Activated T-cell treated with anti-CD3 and anti-CD28 coated beads for 4 hours (primary cell): ENCODE measurements at places on chromosomes 6 and 20.

GRCh38 chr20:20518263-20518662 lies 150.4 kb downstream of the INSM1 start:
- DNase-seq, result no peak

GRCh38 chr6:163436843-163437242 lies 22.3 kb downstream of the QKI start:
- no peak for DNase-seq

DNA sequence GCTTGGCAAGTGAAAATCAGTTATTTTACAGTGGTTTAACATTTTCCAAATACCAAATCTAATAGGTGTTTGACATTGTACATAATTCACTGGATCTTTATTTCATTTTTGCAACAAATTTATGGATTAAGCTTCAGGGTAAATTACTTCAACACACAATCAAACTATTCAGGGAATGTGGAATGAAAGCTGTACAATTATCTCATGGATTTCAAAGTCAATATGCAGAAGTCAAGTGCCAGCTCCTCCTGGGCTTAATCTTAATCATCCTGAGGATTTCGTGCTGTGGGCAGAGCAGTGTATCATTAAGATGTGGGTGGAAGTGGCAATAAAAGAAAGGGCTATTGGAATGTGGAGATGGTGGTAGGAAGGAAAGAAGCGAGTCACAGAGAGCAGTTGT lies 548.8 kb downstream of the COL12A1 start:
- DNase-seq, result no peak

DNA sequence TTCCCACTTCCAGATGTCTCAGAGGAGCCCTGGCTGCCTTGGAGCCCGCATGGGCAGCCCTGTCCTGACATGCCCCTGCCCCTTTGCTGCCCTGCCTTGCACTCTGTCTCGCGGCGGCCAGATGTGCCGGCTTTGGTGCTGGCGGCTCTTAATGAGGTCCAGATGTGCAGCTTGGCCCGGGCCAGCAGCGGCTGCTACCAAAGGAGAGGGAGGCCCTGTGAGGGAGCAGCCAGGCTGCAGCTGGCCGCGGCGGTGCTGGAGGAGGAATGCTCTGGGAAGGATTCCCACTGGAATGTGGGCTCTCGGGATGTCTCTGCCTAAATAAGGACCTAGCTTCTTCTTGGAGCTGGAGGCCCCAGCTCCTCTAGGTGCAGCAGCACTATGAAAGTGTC lies 72.4 kb downstream of the FGD2 start:
- DNase-seq, result no peak

DNA sequence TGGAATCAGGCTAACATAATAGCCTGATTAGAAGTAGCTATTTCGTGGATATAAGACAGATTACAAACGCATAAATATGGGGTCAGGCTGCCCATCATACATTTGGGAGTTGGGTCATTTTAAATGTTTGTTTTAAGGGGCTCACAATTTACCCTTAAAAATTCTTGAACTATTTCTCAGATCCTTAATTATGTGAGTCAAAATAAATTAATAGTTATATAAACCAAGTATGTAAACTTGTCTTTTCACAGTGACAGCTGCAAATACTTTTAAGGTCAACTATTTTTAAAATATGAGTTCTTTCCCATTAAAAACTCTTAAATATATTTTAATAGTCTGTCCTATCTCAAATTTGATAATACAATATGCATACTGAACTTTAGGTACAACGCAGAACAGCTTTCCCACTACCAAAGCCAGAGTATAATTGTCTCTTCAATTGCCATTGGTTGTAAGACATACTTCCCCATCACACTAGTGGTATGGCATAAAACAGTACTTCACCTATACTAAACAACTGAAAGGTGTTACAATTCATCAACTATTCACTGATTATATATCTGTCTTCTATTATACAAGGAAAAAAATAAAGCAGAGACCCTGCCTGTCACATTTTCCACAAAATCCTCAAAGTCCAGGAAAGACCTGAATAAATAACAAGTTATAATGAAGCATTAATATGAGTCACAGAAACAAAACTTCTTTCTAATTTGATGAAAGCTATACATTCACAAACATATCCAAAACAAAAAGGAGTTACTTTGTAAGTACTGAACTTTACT lies 80.8 kb upstream of the COL21A1 start:
- DNase-seq, result no peak

DNA sequence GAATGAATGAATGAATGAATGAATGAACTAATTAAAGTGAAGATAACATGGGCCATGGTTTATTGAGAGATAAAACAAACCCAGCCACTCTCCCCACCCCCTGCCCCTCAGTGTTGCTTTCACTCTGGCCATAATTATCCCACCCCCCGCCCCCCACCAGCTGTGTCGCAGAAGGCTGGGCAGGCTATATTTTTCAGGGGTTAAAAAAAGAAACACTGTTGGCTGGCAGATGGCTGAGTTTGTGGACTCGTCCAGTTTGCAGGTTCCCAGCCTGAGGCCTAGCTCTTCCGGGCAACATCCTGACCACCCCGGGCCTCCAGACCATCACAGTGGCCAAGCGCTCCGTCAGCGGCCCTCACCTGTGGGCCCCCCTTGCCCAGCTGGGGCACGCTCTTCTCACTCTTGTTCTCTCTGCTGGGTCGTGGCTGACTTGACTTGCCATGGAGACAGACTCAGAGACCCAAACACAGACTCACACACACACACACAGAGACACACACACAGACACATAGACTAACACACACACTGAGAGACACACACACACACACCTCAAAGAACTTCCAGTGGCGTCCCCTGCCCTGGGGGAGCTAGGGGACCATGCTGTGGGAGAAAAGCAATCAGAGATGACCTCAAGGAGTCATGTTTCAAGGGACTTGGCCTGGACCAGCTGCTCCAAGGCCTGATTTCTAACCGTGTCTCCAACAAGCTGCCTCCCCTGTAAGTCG lies 2.2 kb upstream of the GRM4 start:
- no peak for DNase-seq

DNA sequence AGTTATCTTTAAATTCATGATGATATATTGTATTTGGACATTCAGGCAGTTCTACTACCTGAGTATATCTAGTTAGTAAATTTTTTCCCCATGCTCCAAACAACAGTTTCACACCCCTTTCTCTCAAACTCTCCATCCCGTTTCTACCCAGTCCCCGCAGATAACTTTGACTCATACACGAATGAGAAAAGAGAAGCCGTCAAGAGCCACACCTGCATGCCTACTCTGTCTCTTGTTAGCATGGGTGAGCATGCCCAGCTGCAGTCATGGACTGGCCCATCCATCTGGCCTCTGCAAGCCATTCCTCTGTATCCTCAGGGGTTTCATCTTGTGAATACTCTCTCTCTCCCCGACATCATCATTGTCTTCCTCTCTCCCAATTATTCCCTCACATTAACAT lies 41.5 kb downstream of the MYB start:
- DNase-seq, result no peak

- no peak for DNase-seq
These were observed 32.3 kb upstream of the RNF24 start for GRCh38 chr20:4047614-4048013.

- DNase-seq, result no peak
These were observed 278.5 kb downstream of the KHDC1L start for GRCh38 chr6:72946774-72947173.

- no peak for DNase-seq
These were observed 19.4 kb downstream of the NQO2 start for GRCh38 chr6:3019065-3019464.

DNA sequence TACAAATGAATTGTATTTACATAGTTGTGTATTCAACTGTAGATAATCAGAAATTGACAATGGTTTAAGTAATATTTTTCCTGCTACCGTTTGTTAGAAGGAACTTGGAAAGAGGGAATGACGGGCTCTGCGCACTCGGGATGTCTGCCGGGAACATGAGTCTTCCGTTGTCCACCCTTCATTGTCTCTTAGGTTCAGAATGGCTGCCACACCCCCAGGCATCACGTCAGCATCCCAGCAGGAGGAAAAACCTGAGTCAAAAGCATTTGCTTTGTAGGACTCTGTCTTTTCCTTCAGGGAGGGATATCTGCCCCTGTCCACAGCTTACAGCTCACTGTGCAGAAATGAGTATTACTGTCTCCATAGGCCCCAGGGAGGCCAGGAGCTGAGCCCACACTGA lies 331.2 kb downstream of the THBS2 start:
- DNase-seq, result no peak

DNA sequence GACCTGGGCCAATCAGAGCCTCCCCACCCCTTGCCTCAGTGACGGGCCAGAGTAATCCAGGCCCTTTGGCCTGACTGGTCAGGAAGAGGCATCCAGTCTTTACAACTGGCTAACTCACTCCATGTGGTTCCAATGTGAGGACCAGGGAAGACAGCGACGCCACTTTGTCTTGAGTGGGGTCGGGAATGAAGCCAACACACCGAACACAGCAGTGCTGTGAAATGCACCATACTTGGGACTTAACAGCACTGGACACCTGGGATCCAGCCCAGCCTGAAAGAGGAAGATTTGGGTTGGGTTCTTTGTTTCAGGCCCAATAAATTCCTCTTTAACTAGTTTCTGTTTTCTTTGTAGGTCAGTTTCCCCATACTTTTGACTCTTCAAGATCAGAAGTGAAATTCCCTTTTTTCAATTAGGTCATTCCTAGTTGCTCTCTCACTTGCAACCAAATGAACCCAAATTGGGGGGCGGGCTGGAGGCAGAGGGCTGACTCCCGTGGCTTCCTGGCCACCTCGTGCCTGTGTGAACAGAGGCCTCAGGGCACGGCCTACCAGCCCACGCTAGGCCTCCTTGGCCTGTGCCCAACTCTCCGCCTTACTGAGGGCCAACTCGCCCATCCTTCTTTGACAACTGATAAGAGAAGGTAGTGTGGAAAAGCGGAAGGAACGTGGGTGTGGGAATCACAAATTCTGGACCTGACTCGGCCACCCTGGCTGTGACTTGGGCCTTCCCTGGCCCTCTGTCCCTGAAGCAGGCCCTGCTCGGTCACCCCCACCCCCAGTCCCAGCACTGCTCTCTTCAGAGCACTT lies 17.1 kb downstream of the SULF2 start:
- no peak for DNase-seq

DNA sequence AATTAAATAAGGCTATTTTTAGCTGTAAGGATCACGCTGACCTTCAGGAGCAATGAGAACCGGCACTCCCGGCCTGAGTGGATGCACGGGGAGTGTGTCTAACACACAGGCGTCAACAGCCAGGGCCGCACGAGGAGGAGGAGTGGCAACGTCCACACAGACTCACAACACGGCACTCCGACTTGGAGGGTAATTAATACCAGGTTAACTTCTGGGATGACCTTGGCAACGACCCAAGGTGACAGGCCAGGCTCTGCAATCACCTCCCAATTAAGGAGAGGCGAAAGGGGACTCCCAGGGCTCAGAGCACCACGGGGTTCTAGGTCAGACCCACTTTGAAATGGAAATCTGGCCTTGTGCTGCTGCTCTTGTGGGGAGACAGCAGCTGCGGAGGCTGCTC lies 84.0 kb downstream of the RAMACL start:
- DNase-seq, result no peak

DNA sequence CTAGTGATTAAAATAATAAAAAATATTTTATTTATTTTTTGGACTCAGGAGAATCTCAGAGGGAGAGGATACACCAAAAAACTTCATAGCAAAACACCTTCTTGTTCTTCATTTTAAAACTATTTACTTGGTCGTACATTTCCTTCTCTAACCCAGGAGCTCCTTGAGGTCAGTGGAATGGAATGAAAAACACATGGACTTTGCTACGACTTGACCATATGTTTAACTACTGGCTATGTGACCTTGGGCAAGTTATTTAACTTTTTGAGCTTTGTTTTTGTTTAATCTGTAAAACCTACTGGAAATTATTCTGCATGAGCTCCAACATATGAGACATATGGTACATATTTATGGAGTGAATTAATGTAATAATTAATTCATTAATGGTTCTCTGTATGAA lies 1005.5 kb upstream of the CITED2 start:
- DNase-seq, result no peak

DNA sequence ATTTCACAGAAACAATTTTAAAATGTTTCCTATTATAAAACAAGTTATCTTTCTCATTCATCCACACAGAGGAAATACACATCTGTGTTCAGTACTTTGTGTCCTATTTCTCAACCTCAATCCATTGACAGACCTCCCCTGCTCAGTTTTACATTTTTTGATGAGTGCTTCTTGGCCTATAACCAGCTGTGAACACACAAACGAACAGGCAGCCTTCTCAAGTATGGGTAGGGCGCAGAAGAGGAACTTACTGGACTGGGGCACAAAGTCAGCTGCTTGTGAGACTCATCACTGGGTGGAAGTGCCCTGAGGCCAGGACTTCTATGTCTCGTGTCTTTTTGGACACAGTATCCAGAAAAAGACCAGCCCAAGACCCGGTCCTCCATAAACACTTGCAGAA lies 2.8 kb downstream of the RPS6KA2 start:
- DNase-seq, result no peak

- no peak for DNase-seq
These were observed 12.6 kb upstream of the UBR2 start for GRCh38 chr6:42551217-42551616.

- DNase-seq, result no peak
These were observed 32.7 kb downstream of the COL20A1 start for GRCh38 chr20:63325554-63326313.

DNA sequence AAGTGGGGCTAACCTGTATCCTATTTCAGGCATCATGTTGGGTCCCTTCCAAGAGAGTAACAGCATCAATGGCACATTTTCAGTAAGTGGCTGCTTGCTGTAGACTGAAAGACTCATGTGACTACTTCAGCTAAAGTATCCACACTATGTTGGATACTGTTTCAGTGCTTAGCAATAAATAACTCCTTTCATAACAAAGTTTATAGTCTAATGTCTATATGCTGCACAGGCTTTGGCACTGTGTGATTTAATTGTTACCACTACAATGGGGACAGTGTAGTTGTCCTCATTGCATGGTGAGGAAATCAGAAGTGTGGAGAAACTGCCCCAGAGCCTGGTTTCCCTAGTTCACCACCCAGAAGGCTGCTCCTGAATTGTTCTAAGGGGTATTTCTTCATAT lies 318.0 kb upstream of the PTCHD4 start:
- DNase-seq, result no peak

DNA sequence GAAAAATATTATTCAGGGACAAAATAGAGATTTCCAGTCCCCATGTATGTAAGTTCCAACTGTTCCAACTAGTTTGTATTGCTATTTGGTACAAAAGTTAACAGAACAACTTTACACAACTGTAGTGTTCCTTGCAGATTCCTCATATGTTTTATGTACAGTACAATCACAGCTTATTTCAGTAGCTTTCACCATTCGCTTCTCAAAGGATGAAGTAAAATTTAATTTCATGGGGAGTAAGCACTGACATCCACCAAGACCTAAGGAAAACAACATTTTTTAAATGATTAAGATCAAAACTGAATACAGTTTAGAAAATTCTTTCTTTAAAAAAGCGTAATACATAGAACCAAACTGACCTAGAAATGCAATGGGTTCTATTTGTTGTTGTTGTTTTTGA lies 24.6 kb downstream of the ZNF217 start:
- no peak for DNase-seq

GRCh38 chr6:39576556-39577303 lies 148.5 kb downstream of the KIF6 start:
- no peak for DNase-seq

GRCh38 chr6:165973473-165973872 lies 194.2 kb downstream of the TBXT start:
- DNase-seq, result no peak

GRCh38 chr20:57651881-57652605 lies 31.8 kb upstream of the ZBP1 start:
- DNase-seq, result no peak

GRCh38 chr6:89657445-89658158 lies 19.1 kb upstream of the LYRM2 start:
- DNase-seq, result no peak
